Adipocyte (in vitro differentiated cells): ENCODE measurements at places on chromosomes 7 and 10.

DNA sequence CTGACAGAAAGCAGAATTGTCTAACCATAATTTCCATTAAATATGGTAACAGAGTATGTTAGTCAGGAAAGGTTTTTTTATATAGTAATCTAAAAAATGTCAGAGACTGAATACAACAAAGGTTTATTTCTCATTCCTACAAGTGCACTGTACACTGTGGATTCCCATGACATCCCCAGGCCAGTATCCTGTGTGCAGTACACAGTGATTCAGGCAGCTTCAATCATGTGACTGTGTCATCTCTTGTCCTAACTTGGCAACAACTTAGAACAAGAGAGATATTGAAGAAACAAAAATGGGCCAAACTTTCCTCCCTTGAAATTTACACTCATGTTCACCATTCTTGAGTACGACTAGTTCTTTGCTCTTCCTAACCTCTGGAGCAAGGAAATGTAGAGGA, 189.8 kb upstream of the SEMA3A start:
- no peak for DNase-seq

GRCh38 chr7:82810558-82811259, 352.0 kb downstream of the PCLO start:
- DNase-seq: peak; percentile 93

DNA sequence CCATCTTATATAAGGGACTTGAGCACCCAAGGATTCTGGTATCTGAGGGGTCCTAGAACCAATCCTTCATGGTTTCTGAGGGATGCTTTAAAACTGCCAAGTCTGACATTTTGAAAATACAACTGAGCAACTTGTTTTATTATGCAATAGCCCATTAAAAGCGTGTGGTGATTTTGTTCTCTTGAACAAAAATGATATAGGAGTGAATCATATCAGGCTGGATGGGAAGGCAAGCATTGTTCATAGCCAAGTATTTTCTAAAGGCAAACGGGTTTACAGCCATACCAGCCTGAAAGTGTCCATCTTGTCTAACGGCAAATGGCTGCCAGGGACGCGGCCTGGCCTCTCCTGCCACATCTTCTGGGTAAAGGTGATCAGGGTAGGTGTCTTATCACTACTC, 23.4 kb downstream of the RPP38 start:
- DNase-seq: peak; percentile 19

DNA sequence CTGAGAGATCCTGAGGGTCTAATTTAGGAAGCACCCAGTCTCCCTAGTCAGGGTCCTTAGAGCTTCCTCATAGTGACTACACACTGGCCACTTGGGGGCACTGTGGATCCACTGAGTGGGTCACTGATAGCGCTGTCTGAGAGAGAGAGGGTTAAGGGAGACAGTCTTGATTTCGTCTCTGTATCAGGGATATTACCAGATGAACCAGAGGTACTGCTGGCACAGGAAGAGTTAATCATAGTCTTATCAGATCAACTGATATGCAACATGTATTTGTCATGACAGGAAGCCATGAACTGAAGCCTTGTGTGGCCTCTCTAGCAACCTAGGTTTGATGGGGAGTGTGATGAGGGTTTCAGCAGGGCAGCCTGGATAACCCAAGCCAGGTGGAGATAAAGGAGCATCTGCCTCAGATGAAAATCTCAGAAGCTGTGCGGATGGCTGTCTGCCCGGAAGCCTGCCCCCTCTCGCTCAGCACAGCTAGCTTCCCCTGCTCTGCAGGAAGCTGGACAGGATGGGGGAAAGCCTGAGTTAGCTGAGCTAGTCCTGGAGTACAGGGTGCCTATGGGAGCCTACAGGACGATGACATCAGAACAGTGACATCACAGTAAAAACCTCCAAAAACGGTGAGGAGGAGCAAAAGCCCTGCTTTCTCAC, 214.0 kb upstream of the PRSS1 start:
- DNase-seq: peak; percentile 93

- no peak for DNase-seq
Measured at GRCh38 chr7:18320422-18320821, 175.1 kb upstream of the HDAC9 start.

- peak; percentile 43 for DNase-seq
Measured at GRCh38 chr10:80356563-80356988, at the start of the genes DYDC1 and DYDC2. Gene DYDC1 (minus strand): TSS chr10:80356755. CDS start chr10:80352601, 4,154 bp downstream. Gene DYDC2 (plus strand): TSS chr10:80356781. CDS start chr10:80362444, 5,663 bp downstream.

- no peak for DNase-seq
Measured at GRCh38 chr7:157671358-157672255, 334.8 kb downstream of the DNAJB6 start.
